ENCODE measurements at places on chromosomes 12 and 14. TPM values are rescaled to one million over a fixed set of nuclear protein-coding genes. Genes with fewer than 3 reads are reported as not detected.

The CLEC9A gene
- 0.82 TPM for total RNA-seq

GRCh38 chr12:43742106-43742505 is 16.5 kb downstream of the PUS7L start:
- no peak for DNase-seq

- no peak for DNase-seq
Observed at GRCh38 chr12:50296554-50296953, 13.2 kb upstream of the LIMA1 start.

GRCh38 chr14:100188392-100189030 is 29.1 kb upstream of the DEGS2 start:
- DNase-seq: no peak

- no peak for DNase-seq
Observed at GRCh38 chr12:39886106-39886505, 219.8 kb downstream of the SLC2A13 start.

DNA sequence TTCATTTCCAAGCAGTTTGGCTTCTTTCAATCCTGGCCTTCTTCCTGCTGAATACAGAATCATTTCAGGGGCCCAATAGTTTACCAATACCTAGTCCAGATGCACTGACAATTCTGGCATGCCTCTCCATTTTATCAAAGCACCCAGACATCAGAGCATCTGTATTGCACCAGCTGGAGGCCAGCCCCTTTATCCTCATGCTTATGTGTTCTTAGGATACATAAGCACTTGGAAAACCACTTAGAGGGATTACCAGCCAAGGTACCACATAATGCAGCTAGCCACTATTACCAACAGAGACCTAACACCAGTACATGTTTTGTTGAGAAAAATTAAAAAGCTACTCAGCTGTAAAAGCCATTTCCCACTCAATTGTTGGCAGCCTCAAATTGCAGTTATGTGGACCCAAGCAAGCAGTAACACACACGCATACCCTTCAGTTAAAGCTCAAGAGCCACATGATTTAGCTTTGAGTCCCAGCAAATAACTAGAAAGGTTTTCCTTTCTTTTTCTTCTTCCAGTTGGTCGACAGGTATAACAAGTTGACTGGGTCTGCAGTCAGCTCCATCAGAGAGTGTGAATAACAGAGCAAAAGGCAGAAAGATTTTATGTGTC is 263.8 kb downstream of the DIO2 start:
- no peak for DNase-seq

The TARBP2 gene
- 16.1 TPM for total RNA-seq
